ENCODE measurements at places on chromosomes 3 and 15.

DNA sequence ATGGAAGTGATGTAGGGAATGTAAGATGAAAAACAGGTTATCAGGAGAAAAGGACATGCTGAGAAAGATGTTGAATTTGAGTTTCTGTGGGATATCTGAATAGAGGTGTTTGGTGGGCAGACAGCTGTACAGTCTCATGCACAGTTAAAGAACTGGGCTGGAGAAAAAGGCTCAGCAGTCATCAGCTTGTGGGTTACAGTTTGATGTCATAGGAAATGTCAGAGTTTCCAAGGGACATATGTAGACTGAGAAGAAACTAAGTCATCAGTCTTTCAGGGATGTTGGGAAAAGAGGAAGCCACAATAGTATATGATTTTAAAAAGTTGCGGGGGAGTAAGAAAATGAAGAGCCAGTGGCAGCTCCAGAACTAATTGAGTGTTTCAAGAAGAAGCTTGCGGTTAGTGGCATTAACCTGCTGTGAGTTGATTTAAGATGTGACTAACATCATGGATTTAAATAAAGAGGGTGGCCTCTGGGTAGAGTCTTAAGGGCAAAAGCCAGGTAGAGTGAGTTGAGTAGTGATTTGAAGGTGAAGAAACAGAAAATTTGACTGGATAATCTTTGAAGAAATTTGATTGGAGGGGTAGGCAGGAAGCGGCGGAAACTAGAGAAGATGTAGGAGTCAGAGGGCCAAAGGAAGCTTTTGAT lies 24.6 kb downstream of the GORASP1 start:
- DNase-seq = no peak

GRCh38 chr3:107662586-107662985 lies 139.8 kb downstream of the BBX start:
- DNase-seq = peak; percentile 11

DNA sequence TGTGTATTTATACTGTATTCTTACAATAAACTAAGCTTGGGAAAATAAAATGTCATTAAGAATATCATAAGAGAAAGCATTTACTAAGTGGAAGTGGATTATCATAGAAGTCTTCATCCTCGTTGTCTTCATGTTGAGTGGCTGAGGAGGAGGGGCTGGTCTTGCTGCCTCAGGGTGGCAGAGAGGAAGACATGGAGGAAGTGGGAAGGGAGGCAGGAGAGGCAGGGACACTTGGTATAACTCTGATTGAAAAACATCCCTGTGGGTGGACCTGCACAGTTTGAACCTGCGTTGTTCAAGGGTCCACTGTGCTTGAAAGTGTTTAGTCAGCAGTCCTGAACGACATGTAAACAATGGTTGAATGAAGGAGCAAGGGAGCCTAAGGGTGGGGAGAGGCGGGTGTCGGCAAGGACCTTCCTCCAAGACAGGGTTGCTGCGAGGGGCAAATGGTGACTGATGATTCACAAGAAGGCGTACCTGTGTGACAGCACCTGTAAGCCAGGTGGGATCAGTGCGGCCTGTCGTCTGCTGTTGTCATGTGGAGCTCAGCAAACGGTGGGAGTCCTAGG lies 103.8 kb upstream of the KLF13 start:
- no peak for DNase-seq

GRCh38 chr3:192927016-192927415 lies 9.4 kb upstream of the MB21D2 start:
- peak; percentile 42 for DNase-seq

DNA sequence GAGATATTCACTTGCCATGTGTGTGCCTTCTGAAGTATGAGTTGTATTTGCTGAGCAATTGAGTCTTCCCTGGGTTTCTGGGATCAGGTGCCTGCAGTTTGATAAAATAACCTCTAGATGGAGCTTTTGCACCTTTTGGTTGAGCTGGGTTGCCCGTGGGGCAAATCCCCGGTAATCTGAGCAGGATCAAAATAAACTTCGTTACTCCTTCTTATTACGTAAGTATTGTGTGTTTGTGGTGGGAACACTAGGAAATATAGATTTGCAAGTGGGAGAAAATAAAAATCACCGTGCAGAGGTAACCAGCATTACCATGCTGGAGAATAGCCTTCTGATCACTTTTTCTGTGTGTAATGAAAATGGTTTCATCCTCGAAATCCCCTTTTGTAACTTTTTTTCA lies 277.4 kb upstream of the NR2E3 start:
- DNase-seq = peak; percentile 71

GRCh38 chr3:196641333-196642054 lies 2.0 kb downstream of the NRROS start:
- DNase-seq = no peak

- DNase-seq = no peak
Observed at GRCh38 chr15:78087951-78088772, 4.2 kb upstream of the SH2D7 start.

GRCh38 chr15:53400986-53401385 lies 358.5 kb downstream of the WDR72 start:
- no peak for DNase-seq

DNA sequence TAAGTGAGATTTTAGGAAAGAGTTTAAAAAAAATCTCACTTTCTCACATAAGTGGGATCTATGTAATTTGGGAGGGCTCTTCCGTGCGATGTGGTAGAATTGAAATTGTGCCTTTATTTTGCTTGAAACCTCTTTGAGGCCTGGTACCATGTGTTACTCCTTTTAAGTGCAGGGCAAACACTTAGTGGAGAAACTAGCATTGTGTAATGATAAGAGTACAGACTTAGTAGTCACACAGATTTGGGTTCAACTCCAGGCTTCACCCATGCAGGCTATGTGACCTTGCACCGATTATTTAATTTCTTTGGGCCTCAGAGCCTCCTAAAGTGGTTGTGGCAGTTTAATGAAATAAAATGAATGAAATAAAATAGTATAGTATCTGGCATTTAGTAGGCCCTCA lies 2.4 kb downstream of the PSMA4 start:
- no peak for DNase-seq

GRCh38 chr3:140276703-140277102 lies 341.7 kb downstream of the CLSTN2 start:
- DNase-seq = peak; percentile 49

GRCh38 chr3:16838561-16838960 lies 46.2 kb upstream of the PLCL2 start:
- peak; percentile 1 for DNase-seq

GRCh38 chr3:150409125-150409511 lies 1.0 kb downstream of the TSC22D2 start:
- peak; percentile 65 for DNase-seq

- DNase-seq = no peak
Observed at GRCh38 chr3:52289338-52289746, 1.7 kb downstream of the GLYCTK start.

All from DMS53 (cell line).